ENCODE measurements at places on chromosomes 11 and 22.

DNA sequence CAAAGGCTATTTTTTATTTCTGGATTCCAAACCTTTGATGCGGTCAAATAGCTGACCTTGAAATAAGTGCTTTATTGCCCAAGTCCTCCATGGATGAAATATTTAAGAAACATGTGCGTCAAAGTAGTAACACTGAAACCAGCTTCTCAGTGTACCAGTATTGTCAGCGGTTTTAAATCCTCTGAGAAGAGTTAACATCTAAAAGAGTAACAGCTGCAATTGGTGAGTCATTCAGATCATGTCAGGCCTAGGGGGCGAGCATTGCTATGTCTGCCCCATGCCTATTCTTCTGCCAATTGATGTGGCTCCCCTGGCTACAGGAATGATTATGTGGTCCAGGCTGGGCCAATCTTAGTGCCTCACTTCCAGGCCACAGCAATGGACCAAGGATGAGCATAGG lies 263.3 kb upstream of the SORL1-AS1 start:
- no peak for DNase-seq

DNA sequence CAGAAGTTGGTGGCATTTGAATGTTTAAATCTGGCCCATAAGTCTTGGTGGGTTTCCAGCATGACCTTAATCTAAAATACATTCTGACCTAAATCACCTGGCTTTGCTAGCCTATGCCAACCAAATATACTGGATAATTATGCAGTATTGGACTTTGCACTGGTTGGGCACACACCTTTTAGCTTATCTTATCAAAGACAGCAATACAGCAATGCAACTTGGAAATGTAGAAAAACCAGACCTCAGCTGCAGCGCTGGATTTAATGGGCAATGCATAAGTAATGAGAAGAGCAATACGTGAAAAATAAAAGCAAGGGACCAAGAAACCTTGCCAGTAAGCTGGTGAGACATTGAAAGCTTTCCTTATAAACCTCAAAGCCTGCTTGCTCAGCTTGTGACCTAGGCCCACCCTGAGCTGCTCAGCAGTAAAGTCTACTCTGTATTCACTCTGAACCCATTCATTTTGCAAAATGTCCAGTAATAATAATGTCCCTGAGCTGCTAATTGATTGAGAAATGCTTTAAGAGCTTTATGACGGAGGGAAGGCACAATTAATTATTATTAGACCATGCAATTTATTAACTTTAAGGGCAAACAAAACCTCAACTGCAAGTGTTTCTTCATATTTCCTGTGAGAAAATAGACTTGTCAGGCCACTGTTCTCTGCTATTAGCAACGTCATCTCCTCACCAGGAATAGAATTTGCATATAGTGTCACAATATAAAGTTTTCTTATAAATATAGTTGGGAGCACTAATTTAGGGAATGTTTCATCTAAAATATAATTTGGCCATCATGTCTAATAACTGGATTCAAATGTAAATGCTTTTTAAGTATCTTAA lies 49.4 kb upstream of the CEP295 start:
- no peak for DNase-seq

DNA sequence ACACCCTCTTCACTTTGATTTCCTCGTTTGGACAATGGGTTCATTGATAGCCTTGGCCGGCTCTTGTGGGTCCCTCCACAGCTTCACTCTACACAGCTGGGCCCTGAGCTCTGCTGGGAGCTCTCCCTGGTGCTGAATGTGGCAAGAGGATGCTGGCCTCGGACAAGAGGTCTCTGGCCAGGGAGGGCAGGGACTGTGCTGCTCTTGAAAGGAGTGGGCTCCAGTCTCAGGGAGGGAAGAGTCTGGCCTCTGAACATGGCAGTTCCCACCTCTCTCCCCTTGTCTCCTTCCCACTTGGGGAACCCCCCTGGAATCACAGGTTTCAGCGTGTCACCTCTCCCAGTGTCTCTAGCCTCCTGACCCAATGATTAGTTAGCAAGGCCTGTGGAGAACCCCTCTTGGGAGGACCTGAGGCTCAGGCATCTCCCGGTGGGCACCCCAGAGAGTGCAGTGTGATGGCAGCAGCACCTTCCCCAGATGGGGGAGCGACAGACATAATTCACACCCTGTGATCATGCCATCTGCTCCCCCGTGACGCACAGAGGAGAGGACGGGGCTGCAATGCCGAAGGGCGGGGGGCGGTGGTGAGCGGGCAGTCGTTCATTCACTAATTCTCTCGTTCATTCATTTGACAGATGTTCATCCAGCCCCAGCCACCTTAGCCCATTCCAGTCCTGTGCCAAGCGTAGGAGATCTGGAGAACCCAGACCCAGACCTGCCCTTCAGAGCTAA lies 2.8 kb upstream of the CABP7 start:
- peak; percentile 54 for DNase-seq

- no peak for DNase-seq
Measured at GRCh38 chr11:111091321-111091938, 154.1 kb upstream of the POU2AF2 start.

GRCh38 chr22:36405671-36406538 lies 18.1 kb upstream of the MYH9 start:
- DNase-seq: peak; percentile 77

GRCh38 chr11:113411536-113411935 lies 24.0 kb downstream of the ANKK1 start:
- no peak for DNase-seq

All from activated CD4-positive, alpha-beta T cell treated with anti-CD3 and anti-CD28 coated beads, Interleukin-2, amount 10 ng/mL, durations not matched to agents 7 days and 5 days (primary cell).